ENCODE measurements at places on chromosomes 1 and 21.

- no peak for DNase-seq
Measured at GRCh38 chr1:208272713-208273112, 28.5 kb upstream of the PLXNA2 start.

DNA sequence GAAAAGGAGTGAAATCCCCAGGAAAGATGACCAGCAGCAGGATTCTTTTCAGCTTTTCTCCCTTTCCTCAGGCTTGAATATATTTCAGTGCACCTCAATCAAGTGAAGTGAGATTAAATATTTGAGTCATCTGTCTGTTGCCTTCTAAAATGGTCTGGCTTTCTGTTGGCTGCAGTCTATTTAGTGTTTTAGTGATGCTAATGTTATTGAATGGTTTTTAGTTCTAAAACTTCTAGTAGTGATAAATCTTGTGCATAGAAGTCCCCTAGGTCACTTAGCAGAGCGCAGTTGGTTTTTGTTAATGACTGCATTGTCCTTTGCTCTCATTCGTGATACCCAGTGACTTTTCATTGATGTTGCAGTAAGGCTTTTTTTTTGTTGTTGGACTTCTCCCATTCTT is 53.5 kb downstream of the ITSN1 start:
- DNase-seq = no peak

DNA sequence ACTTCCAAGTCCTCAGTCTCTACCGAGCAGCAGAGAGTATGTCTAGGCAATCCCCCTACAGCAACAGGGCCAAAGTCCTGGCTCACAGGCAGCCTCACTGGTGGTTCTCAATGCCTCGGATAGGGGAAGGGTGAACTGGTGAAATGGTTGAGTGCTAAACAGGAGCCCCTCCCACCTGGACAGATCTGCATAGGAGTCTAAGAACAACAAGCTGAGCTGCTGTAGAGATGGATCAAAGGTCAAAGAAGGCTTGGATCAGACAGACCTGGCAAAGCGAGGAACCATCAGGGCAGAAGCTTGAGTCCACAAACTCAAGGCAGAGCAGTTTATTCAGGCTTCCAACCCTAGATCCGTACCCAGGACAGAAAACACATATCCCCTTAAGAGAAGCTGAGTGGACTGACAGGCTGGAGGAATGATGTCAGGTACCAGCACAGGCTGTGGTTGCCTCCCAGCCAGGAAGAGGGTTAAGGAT is 31.8 kb downstream of the RABIF start:
- no peak for DNase-seq

- no peak for DNase-seq
Measured at GRCh38 chr1:12435639-12436344, 182.2 kb downstream of the DHRS3 start.

- DNase-seq = peak; percentile 26
Measured at GRCh38 chr1:93703643-93704042, 22.0 kb upstream of the BCAR3 start.

GRCh38 chr1:233132445-233132844 is 163.1 kb downstream of the PCNX2 start:
- no peak for DNase-seq

GRCh38 chr1:2074396-2074795 is 24.2 kb downstream of the PRKCZ start:
- DNase-seq = no peak

DNA sequence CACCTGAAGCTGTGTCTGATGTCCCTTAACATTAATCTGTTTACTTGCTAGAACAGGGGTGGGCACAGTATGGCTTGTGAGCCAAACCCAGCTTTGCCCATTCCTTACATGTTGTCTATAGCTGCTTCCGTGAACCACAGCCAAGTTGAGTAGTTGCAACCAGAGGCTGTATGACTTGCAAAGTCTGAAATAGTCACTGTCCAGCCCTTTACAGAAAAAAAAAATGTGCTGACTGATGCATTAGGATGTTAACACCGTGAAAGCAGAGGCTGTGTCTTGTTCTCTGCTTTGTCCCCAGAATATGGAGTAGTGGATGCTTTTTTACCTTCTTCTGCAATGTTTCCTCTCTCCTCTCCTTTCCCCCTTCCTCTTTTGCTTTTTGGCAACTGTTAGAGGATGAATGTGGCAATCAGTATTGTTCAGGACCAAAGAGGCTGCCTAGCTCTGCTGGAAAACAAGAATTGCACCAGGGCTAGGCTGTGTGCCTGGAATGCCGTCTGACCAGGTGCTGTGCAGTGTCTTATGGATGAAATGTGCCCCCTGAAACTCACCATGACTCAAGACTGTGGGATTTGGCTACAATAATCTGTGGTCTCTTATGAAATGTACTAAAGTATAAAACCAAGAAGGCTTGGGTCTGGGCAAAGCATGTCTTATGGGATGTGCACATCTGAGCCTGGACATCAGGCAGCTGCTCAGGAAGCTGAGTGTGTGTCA is 79.6 kb upstream of the GCLM start:
- no peak for DNase-seq

DNA sequence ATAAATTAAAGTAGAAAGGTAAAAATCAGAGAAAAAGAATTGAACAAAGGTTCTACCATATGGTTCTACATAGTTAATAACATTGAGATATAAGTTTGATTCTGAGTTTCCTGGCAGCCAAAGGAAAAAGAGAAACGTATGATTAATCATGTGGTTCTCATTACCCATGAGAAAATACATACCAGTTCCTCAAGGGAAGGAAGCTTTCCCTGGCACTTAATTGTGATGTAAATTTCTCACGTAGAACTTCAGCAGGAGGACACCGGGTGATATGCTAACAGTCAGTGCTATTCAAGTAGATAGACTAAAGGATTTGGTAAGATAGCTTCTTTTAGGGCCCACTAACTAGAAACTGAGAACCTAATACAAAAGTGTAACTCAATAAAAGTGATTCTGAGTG is 218.5 kb downstream of the NFIA start:
- no peak for DNase-seq

GRCh38 chr1:19392221-19392620 is 80.1 kb downstream of the SLC66A1 start:
- no peak for DNase-seq

DNA sequence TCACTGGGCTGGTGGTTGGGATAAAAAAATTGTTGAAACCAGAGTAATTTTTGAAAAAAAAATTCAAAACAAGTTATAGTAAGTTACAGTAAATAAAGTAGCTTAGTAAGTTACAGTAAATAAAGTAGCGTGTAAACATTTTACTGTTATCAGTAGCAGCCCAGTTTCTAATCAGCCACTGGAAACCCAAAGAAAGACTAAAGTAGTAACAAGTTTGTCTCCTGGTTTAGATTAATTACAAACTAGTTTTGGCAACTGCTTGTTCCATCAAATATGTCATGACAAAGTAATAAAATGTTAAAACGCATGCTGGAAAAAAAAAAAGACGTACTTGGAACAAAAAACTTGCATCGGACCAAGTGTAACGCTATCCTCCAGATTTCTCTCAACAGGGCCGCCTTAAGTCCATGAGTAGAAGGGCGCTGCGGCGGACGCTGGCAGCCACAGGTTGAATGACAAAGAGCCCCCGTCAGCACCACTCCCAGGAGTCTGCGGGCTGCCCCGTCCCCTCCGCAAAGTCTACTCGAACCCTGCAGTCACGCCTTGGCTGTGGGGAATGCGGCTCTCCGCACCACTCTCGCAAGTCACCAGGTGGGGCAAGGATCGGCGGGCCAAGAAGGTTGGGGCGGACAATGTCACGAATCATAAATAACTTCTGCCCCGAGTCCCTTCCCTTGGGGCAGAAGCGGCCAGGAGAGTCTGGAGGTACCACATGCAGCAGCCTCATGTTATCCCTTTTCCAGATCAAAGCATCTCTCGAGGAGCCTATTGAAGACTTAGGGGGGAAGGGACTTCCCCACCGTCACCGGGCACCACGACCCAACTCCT is 837 bp downstream of the SLC16A1 start:
- DNase-seq = peak; percentile 74

GRCh38 chr1:230068952-230069684 is 2.1 kb downstream of the GALNT2 start:
- no peak for DNase-seq

DNA sequence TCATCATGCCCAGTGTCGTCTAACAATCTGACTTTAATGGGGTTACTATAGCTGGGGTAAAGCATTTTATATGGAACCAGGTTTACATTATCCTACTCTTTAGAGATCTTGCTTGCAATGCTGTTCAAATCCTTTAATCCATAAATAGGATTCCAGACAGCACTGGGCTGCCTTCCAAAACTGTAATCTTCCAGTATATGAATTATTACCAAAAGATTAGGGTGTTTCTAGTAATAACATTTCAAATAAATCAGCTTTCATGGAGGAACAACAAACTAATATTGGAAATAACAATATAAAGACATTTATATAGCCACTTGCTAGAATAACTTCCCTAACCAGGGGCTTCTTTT is 88.6 kb upstream of the PLXNA2 start:
- DNase-seq = no peak

GRCh38 chr21:26833460-26833939 is 11.7 kb downstream of the ADAMTS1 start:
- DNase-seq = no peak

- peak; percentile 83 for DNase-seq
Measured at GRCh38 chr1:6205849-6206519, at the start of gene RNF207. Gene RNF207 (plus strand): TSS chr1:6206119. CDS start chr1:6206536, 417 bp downstream.

- DNase-seq = no peak
Measured at GRCh38 chr1:151995774-151996173, 2.1 kb upstream of the S100A10 start.
